ENCODE measurements at places on chromosomes 6 and 20.

DNA sequence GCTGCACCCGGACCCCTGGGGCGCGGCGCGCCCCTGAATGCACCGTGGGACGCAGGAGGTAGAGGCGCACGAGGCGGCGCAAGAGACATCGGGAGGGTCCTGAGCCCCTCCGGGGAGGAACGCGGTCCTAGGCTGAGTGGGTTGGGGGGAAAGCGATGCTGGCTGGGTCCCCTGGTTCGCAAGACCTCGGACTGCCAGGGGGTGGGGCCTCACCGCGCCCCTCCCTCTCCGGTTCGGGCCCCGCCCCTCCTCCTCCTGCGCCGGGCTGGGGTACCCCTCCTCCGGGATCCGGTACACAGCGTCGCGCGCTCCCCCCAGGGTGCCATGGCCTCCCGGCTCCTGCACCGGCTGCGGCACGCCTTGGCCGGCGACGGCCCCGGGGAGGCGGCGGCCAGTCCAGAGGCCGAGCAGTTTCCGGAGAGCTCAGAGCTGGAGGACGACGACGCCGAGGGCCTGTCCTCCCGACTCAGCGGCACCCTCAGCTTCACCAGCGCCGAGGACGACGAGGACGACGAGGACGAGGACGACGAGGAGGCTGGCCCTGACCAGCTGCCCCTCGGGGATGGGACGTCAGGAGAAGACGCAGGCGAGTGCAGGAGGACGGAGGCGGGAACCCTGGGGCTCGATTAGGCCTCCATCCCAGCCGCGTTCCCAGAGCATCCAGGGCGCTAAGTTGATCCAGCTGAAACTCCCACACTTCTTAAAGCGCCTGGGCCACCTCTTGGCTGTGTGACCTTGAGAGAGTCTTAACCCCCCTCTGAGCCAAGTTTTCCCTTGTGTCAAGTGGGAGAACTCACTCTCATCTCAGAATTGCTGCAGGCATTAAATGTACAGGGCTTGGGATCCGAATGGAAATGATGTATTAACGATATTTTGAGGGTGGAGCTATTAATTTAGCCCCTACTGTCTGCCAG, 541 bp downstream of the SNX21 start:
- DNase-seq: no peak

DNA sequence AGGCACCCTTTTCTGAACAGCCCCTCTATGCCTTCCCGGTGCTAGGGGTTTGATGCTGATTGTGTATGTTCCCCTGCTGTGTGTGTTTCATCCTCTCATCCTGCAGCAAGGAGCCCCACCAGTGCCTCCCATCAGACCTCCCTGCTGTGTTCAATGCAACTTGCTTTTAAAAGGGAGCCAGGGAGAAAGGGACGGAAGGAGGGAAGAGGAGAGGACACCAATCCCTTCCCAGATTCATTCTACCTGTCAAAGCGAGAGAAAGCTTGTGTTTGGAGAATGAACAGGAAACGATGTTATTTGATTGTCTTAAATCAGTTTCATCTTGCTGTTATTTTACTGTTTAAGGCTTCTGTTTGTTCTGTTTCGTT, 259.2 kb downstream of the ADGB start:
- no peak for DNase-seq

GRCh38 chr6:14046476-14047068, 71.0 kb upstream of the CD83 start:
- peak; percentile 47 for DNase-seq

DNA sequence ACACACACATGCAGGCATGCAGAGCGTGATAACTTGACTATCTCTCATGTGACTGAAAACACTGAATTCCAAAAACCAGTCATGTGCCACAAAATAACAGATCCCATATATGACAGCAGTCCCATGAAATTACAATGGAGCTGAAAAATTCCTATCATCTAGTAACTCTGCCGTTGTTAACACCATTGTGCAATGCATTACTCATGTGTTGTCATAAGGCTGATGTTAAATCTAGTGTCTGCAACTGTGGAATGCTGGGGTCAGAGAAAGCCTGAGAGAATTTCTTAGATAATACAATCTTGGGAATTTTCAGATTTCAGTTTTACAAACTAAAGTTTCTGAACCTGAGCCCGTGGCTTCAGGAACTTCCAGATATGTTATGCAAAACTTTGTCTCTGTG, 70.2 kb downstream of the LYRM4 start:
- peak; percentile 45 for DNase-seq

DNA sequence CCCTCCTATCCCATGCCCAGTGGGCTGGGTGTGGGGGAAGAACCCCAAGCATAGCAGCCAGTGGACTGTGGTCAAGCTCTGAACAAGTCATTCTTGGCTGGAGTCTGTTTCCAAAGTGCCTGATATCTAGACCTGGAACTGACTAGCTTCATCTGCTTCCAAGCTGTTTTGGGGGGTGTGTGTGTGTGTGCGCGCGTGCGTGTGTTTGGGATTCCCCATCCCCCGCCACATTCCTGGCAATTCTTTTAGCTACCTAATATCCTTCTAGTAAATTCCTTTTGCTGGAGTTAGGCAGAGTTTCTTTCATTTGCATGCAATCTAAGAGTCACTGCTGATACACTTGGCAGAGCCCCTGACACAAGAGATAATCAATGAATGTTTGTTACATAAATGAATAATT, 7.8 kb downstream of the PAK5 start:
- no peak for DNase-seq

DNA sequence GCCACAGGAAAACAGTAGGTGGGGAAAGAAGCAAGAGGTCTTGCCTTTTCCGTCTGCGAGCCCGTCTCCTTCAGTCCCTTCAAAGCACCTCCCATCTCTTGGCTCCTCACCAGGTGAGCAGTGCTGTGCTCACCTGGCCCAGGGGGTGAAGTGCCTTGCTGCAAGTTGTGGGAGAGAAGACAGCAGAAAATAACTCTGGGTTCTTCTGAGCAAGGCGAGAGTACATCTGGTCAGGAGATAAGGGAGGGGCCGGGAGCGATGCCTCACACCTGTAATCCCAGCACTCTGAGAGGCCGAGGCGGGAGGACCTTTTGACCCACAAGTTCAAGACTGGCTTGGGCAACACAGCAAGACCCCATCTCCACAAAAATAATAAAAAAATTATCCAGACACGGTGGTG, 35.6 kb upstream of the TGM3 start:
- no peak for DNase-seq

GRCh38 chr6:113411011-113411410, 446.1 kb upstream of the MARCKS start:
- no peak for DNase-seq

DNA sequence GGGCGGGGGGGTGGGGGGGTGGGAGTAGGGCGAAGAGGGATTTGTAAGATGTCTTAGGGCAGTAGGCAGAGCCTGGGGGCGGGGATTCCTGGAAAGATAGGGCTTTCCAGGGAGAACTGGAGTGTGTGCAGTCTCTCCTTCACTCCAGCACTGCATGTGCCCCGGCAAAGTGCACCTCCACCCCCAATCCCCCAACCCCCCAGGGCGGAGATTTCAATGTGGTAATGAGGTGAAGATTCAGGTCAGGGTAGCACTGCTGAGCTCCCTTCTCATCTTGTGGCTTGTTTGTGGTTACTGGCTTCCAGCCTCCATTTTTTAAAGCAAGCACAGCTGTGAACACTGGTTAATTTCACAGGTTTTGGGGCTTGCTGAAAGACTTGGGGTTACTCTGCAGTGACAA, 5.9 kb downstream of the TMEM239 start:
- no peak for DNase-seq

DNA sequence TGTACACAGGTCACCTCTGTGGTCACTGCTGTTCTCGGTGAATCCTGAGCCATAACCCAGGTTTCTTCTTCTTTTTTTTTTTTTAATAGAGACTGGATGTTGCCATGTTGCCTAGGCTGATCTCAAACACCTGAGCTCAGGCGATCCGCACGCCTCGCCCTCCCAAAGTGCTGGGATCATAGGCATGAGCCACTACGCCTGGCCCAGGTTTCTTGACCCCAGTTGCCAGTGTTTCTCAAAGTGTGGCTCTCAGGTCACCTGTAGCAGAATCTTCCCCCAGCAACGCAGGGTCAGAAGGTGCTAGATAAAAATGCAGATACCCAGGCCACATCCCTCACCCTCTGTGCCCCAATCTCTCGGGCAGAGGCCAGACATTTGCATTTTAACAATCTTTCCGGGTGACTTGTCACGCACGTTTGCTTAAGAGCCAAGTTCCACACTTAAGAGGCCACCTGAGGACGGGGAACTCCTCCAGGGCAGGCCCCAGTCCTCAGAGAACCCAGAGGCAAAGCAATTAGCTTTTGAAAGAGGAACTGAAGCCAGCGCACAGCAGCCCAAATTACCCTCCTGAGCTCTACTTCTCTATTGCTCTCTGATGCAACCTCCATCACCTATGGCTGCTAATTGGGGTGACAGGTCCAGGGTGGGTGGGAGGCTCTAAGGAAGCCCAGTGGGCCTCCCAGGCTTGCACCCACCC, 81.8 kb downstream of the NFATC2 start:
- DNase-seq: no peak

GRCh38 chr6:102686461-102686860, 1293.0 kb downstream of the GRIK2 start:
- DNase-seq: no peak

- DNase-seq: no peak
These were observed 621.9 kb upstream of the GJE1 start for GRCh38 chr6:141510803-141511202.

DNA sequence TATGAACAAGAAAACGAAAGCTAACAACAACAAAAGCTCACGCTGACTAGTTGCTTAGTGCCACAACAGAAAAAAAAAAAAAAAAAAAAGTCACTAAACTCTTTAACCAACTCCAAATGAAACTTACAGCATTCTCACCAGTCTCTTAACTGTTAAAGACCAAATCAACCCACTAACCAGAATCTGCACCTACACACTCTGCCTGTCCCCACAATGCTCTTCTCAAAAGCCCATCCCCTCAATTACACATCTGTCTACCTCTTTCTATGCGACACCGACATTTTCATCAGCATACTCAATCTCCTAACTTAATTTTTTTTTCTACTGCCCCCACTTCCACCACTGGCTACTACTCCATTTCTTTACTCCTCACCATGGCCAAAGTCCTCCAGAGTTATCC, 34.3 kb downstream of the NOL7 start:
- DNase-seq: no peak

DNA sequence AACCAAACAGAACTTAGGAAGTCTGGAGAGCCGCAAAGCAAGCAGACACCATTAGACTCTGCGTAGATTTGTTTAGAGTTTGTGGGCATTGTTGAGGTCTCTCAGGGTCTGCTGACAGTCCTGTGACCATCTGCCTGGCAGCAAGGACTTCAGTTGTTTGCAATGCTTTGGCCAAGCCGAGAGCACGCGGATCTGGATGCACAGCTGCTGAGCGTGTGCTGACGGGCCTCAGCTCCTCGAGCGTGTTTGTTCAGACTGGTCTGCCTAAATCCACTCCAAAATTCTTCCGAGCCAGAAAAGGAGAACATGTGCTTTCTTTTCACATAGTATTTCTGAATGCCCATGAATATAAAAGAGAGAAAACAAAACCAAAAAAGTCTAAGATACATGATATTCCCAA, 159.0 kb downstream of the ZNF217 start:
- DNase-seq: no peak

DNA sequence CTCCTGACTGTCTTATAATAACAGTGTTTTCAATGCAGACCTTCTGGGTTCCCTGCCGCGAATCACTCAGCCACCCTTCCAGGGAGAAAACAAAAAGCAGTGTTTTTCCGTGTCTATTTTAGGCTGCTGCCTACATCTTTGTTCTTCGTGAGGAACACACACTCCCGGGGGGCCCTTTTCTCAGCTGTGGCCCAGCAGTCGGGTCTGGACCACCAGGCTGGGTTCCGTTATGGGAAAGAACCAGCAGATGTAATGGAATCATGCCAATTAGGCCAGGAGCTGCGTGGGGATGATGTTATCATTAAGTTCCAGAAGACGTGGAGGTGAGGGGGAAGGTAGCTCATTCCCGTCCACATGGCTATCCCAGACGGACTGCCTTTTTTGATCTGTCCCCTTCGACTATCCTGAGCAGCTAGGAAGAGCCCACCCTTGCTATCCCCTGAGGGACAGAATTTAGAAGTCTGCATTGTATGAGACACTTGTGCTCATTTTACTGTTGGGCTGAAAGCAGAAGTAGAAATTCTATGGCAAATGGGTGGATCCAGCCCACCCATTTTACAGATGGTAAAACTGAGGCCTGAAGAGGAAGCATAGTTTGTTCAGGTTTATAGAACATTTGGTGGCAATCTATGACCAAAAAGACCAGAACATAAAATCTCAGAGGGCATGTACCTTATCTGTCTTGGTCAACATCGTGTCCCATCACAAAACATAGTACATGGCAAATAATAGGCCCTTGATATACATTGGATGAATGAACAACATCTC, 54.5 kb downstream of the KCNB1 start:
- DNase-seq: no peak

- no peak for DNase-seq
These were observed 200.1 kb downstream of the HIVEP2 start for GRCh38 chr6:142744836-142745235.

- DNase-seq: no peak
These were observed 16.0 kb downstream of the HFE start for GRCh38 chr6:26103141-26103769.

DNA sequence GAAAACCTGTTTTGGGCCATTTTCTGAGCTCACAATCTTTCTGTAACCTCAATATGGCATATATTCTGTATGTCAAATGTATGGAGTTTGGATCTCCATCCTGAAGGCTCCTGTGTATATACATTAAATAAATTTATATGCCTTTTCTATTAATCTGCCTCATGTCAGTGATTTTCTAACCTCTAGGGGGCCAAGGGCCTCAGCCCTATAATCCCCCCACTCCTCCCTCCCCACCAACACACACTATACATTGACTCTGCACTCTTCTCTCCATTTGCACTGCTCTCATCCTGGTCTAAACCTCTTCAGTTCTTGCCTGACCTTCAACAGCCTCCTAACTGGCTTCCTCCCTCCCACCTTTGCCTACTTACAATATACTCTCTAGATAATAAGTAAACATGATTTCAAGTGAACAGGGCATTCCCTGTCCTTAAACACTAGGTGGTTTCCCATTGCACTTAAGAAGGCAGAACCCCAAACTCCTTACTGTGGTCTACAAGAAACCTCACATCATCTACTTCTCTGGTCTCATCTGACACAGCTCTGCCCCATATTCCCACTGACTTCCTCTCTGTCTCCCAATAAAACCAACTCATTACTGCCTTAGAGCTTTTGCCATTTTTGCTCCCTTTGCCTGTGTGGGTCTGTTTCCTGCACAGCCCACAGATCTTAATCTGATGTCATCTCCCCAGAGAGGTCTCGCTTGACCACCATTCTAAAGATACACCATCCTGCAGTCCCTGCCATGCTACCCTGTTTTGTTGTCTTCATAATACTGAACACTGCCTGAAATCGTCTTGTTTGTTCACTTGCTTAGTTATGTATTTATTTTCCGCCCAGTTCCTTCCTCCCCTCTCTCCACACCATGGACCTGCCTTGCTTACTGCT, 213.7 kb downstream of the SYNE1 start:
- DNase-seq: no peak

DNA sequence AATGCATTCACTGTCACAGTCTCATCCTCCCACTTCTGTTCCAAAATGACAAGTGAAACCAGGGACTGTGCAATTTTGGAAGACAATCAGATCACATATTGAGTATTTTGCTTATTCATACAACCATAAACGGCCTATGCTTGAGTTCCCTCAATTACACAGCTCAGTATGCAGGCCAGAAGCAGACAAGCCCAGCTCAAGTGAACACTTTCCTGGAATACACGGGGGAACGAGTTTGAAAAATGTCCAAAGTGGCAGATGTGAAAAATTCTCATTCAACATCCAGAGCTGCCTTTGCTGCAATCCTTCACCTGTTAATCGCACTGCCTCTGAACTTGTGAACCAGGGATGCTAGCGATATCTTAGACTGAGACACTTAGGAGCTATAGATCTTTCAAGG, 190.2 kb downstream of the COL9A1 start:
- no peak for DNase-seq

- no peak for DNase-seq
These were observed 368.5 kb downstream of the DOK5 start for GRCh38 chr20:54843865-54844264.

All from Panc1 (cell line).